ENCODE measurements at places on chromosomes 7 and 10. TPM values are rescaled to one million over a fixed set of nuclear protein-coding genes. Genes with fewer than 3 reads are reported as not detected.

DNA sequence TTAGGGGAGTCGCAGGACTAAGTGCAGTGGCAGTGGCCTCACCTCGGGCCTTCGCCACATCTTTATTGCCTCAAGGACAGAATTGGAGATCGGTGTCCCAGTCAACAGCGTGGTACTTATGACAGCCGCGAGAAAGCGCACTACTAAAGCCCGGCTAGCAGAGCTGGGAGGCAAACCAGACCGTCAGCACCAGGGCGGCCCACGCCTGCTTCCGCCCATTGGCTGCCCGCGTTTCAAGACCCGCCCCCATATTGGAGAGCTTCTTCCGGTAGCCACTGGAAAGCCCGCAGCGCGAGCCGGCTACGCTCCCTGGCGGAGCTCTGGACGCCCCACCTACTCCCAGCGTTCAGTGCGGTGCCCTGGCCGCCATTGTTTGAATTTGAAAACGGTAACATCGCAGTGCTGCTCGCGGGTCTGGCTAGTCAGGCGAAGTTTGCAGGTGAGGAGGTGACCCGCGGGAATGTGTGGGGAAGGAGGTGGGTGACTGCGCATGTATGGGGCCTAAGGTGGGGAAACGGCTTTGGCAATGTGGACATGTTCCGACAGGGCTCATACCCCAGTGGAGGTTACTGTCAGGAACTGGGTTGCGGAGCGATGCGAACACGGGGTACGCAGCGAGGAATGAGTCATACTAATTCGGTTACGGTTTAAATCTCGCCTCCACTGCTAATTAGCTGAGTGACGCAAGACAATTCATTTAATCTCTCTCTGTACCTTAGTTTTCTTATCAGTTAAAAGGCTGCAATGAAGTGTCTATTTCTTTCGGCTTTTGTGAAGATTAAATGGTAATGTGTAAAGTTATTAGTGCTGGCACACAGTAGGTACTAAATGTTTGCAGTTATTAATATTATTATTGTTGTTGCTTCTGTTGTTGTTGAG, at the start of gene KIF20B:
Gene KIF20B, plus strand, starts transcription at position 349 of the 879 bp plus-strand sequence. CDS start 3,705 bp downstream, outside the sequence.
- DNase-seq: peak; percentile 95
- H3K4me3 ChIP-seq: peak within 1 kb of the TSS; percentile 77
- no peaks in the 10 kb centered on the region for H3K27me3 ChIP-seq
- H3K27ac ChIP-seq: peak within 1 kb of the TSS; percentile 87
- H3K4me1 ChIP-seq: peaks cover 17% of the 10 kb centered on the region

Gene LRRC4
- 2.7 TPM for total RNA-seq

- H3K27me3 ChIP-seq: no peaks in the 10 kb centered on the region
- H3K27ac ChIP-seq: no peak overlapping the region
- H3K4me1 ChIP-seq: no peaks in the 10 kb centered on the region
- no peaks in the 10 kb centered on the region for H3K36me3 ChIP-seq
Measured at GRCh38 chr10:2145926-2146478, 408.7 kb upstream of the ADARB2 start.

DNA sequence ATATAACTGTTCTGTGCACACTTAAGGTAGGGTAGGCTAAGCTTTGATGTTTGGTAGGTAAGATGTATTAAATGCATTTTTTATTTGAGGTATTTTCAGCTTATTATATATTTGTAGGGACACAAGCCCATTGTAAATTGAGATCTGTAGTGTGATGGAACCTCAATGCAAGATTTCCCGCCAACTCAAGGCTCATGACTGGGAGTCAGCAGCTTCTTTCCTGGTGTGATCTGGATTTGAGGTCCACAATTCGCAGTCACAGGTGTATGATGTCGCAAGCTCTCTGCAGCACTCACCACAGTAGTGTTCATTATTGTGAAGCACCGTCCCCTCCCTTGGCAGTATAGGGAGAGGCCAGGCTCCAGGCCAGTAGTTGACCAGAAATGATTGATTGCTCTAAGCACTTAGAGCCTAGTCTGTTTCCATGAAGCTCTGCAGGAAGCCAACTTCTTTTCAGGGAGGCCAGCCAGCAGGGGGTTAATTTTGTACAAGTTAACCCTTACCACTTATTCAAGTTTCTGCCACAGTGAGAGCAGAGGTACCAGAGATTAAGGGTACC, 54.9 kb downstream of the SEM1 start:
- no peak overlapping the region for H3K4me3 ChIP-seq
- H3K36me3 ChIP-seq: no peaks in the 10 kb centered on the region
- H3K27ac ChIP-seq: no peak overlapping the region
- H3K4me1 ChIP-seq: no peaks in the 10 kb centered on the region

Gene NCAPG2
- 3.5 TPM for total RNA-seq

Gene ASB4
- total RNA-seq: 4.6 TPM

GRCh38 chr10:71821909-71822763, 28.9 kb downstream of the PSAP start:
- peaks cover 100% of the 10 kb centered on the region for H3K36me3 ChIP-seq
- H3K27me3 ChIP-seq: no peaks in the 10 kb centered on the region
- peaks cover 16% of the 10 kb centered on the region for H3K4me1 ChIP-seq
- no peak overlapping the region for H3K27ac ChIP-seq

DNA sequence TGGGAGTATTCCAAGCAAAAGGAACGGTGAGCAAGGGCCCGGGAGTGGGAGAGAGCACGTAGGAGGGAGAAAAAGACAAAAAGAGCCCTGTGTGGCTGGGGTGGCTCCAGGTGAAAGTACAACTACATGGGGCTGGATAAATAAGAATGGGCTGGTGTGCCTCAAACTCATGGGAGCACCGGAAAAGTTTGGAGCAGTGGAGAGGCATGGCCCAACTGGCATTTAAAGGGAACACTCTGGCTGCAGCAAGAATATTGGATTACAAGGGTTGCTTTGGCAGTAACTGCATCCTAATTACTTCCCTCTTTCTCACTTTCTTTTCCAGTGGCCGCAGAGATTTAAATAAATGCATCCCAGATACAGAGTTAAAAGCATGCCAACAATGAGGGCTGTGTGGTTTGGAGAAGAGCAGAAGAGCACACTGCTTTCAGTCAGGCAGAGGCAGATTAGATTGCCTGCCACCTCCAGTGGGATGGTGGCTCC, 39.1 kb upstream of the HERPUD2 start:
- H3K36me3 ChIP-seq: no peaks in the 10 kb centered on the region
- peak overlapping the region; percentile 50 for H3K27ac ChIP-seq
- H3K4me3 ChIP-seq: no peak overlapping the region
- DNase-seq: no peak

Gene NUTM2B
- total RNA-seq: 0.37 TPM

Data from heart right ventricle (tissue), 16 donors.